ENCODE measurements at places on chromosomes 6 and 20. TPM values are rescaled to one million over a fixed set of nuclear protein-coding genes. Genes with fewer than 3 reads are reported as not detected.

Gene RFX6
- total RNA-seq, result not detected

Gene SLC35D3
- not detected for total RNA-seq

Gene BEND6
- 1.8 TPM for total RNA-seq

Gene SUMO4
- total RNA-seq, result not detected

Gene NRN1
- total RNA-seq, result 1.0 TPM

Gene LYRM4
- total RNA-seq, result 31.0 TPM

Gene SLC12A5
- 15.3 TPM for total RNA-seq

Gene RIPOR3
- total RNA-seq, result 0.08 TPM

Gene SLC22A7
- not detected for total RNA-seq

Gene BPI
- total RNA-seq, result not detected

Gene GLP1R
- total RNA-seq, result not detected

Gene CDH22
- 0.09 TPM for total RNA-seq

Gene EPHA7
- 0.04 TPM for total RNA-seq

Gene ARG1
- total RNA-seq, result not detected

Gene KHDC1L
- 0.32 TPM for total RNA-seq

Gene RAB5IF
- 265 TPM for total RNA-seq

All from A549 treated with ZK216348 at 1 μM for 4 hours (cell line).